Omental fat pad (tissue), 4 donors: ENCODE measurements at places on chromosomes 1 and 21. TPM values are rescaled to one million over a fixed set of nuclear protein-coding genes. Genes with fewer than 3 reads are reported as not detected.

C1orf50 gene
- 3.3 TPM for total RNA-seq

DNA sequence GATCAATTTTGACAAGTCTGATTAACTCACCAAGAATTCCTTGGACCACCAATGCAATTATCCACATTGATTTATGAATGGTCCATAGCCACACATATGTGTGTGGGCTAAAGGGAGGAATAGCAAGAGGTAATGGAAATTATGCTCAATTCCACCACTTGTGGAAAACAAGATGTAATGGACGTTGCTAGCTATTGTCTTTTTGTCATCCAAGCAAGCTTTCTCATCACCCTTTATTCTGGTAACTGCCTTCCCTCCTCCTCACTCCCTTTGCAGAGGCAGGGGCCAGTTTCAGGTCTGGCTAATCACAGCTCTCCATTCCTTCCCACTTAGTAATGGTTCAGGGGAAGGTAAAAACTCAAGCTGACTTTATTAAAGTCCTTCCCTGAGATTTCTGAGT is 24.7 kb upstream of the RAB3GAP2 start:
- DNase-seq: no peak

OR2AK2 gene
- total RNA-seq: not detected

CNIH3 gene
- total RNA-seq: 1.9 TPM

DNA sequence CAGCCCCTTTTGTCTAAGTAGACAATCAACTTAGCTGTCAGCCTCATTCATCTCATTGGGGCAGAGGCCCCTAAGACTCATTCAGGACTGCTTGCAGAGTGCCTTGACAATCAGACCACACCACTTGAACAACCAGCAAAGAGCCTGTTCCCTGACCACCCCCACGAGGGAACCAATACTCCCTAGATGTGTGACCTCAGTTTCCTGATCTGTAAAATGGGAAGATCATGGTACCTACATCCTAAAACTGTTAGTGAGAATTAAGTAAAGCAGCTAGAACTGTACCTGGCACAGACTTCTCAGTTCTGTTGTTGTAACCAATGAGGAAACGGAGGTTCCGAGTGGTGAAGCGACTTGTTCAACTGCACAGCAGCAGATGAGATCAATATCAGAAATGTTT is 298.5 kb downstream of the RRAGC start:
- DNase-seq: no peak

SPOCD1 gene
- total RNA-seq: 23.9 TPM

- no peak for DNase-seq
These were observed 276.3 kb upstream of the TMEM51 start for GRCh38 chr1:14877224-14877623.

GRCh38 chr21:34362136-34362444 is 1.7 kb upstream of the KCNE2 start:
- no peak for DNase-seq

KCNJ9 gene
- total RNA-seq: not detected

DNA sequence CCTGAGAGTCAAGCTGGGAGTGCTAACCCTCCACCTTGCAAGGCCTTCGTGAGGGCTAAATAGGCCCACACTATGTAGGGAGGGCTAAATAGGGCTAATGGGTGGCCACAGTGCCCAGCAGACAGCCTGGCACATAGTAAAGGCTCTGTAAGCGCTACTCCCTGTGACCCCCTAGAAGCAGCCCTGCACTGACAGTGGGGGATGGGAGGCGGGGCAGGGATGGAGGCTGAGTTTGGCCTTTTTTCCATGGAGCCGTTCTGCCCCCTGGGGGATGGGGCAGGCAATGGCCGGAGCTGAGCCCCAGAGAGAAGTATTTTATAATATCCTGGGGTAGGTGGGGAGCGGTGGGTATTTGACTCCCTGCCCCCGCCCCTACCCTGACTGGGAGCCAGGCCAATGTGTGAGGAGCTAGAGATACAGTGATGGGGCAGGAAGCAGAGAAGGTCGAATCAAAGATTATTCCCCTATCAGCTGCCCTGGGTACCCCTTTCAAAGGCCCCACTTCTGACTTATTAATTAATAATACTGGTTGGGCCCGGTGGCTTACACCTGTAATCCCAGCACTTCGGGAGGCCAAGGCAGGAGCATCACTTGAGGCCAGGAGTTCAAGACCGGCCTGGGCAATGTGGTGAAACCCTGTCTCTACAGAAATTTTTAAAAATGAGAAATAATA is 42.3 kb downstream of the LACTBL1 start:
- no peak for DNase-seq

HHIPL2 gene
- 0.31 TPM for total RNA-seq

PRDM16 gene
- 2.8 TPM for total RNA-seq

S100A12 gene
- 59.0 TPM for total RNA-seq

HENMT1 gene
- total RNA-seq: 2.8 TPM

DNA sequence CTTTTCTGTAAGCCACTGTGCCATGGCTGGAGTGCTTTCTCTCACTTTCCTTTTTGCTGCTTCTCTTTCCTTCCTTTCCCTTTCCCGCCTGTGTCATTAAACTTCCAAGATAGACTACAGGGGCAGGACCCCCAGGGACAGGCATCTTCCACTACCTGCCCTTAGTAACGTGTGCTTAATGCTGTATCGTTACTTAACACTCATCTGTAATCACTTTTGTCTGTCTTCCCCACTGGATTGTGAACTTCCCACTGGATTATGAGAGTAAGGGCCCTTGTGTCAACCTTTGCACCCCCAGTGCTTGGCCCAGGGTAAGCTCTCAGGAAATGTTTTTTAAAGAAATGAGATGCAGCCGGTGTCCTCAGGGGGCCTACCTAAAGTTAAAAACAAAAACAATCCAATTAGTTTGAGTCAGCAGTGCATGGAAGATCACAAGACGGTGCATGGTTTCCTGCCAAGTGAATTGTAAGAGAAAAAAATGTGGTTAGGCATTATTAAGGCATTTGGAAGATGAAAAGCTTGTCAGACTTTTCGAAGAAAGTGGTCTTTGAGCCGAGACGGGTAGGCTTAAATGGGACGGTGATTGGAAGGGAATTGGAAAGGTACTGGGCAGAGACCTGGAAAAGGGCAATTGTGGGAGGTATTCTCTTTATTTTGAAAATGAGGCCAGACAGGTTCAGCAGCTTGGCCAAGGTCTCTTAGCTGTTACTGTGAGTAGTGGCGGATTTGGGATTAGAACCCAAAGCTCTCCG is 958 bp downstream of the LYPLAL1 start:
- no peak for DNase-seq

DNA sequence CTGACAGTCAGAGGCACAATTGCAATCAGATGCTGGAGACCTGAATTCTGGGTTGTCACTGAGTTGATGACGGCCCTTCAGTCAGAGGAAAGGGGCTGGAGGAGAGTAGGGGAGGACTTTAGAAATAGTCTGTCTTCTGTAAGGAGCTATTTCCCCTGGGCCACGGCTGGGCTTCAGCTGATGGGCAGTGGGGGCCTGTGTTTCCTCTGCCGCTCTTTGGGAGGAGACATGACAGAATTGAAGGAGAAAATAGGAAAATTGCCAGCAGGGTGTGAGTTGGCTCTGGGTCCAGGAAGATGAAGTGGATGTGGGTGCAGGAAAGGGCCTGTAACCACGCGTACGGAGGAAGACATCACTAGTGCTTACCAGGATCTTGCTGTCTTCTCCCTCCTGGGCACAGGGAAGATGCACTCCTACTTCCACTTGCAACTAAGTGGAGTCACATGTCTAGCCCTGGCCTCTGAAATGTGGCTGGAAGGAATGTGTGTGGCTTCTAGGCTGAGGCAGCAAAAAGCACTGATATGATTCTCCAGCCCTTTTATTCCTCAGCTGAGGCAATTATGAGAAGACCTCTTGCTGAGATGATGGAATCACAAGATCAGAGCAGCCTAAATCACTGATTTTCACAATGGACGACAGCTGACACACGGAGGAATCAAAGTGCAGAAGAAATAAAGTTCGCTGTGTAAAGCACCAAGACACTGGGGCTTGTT is 250.0 kb downstream of the GRIK3 start:
- DNase-seq: no peak

DNA sequence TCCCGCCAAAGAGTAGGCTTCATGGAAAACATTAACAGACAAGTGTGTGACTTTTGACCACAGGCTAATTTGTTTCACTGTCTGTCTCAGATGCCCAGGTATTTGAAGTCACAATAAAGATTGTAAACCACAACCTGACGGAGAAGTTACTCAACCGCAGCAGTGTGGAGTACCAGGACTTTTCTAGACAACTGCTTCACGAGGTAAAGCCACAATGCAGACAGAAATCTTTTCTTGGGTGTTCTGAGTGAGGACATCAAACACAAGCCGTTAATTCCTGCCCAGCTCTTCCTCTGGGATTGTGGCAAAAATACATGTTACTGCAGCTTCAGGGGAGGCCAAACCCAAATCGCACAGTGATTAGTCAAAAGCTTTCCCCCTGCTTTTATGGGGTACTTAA is 31.0 kb downstream of the UMODL1 start:
- no peak for DNase-seq

DNA sequence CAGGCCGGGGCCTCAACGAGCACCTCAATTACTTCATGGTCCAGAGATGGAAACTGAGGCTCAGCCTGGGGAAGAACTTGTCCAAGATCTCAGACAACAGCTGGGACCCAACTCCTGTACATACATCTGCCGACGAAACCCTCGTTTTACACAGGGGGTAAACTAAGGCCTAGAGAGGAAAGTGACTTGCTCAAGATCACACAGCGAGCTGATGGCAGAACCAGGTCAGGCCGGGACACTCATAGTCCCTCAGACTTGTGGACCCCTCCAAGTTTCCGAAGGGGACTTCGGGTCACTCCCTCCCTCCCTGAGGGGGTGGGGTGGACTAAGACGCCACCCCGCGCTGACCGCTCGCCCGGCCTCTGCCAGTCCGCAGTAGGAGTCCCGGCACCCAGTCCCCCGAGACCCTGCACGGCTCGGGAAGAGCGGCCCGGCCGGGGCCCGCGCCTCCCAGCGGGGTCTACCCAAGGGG is 430 bp downstream of the WASF2 start:
- no peak for DNase-seq

- no peak for DNase-seq
These were observed 27.9 kb downstream of the OVAAL start for GRCh38 chr1:180586671-180587155.

DNA sequence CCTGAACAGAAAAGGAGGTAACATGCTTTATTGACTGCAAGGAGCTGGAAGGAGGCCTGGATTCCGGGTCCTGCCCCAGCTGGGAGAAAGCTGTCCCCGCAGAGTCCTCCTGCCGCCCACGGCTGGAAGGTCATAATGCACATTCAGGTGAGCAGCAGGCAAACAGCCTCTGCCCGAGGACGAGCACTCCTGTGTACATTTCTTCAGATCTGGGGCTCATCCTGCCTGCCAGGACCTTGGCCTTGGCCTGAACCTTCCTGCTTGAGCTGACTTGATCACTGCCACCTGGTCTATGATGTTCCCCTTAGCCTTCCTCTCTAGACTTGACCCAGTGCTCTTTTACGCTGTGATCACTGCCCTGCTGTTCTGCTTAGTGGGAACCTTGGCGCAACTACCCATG is 17.9 kb upstream of the ZNF436 start:
- no peak for DNase-seq

- no peak for DNase-seq
These were observed 1.1 kb downstream of the ADGRB2 start for GRCh38 chr1:31762726-31763670.

GRCh38 chr1:235558621-235559169 is 54.4 kb upstream of the B3GALNT2 start:
- no peak for DNase-seq

- DNase-seq: no peak
These were observed 426.3 kb upstream of the ADGRL2 start for GRCh38 chr1:81374481-81374880.

DNA sequence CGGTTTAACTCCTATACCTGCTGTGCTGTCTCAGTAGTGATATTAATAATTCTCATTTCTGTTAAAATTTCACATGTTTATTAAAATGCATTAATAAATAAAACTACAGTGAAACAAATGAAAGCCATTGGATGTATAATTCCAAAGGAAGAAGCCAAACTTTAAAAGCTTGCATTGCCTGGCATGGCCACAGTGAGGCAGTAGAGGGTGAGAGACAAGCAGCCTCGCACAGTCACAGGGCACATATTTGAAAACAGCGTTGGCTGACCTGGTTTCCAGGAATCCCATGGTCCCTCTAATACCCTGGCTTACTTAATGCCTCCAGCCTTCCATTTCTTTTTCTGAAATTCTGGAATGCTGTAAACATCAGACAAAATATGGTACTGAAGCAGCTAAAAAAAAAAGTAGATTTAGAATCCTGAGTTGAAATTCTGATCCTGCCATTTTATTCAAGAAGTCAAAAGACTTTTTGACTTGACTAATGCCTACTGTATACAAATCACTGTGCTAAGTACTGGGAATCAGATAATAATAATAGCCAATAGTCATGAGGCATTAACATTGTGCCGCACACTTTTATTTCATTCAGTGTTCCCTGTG is 6.7 kb upstream of the RNASEL start:
- DNase-seq: peak; percentile 71

FCRL2 gene
- total RNA-seq: not detected

DNA sequence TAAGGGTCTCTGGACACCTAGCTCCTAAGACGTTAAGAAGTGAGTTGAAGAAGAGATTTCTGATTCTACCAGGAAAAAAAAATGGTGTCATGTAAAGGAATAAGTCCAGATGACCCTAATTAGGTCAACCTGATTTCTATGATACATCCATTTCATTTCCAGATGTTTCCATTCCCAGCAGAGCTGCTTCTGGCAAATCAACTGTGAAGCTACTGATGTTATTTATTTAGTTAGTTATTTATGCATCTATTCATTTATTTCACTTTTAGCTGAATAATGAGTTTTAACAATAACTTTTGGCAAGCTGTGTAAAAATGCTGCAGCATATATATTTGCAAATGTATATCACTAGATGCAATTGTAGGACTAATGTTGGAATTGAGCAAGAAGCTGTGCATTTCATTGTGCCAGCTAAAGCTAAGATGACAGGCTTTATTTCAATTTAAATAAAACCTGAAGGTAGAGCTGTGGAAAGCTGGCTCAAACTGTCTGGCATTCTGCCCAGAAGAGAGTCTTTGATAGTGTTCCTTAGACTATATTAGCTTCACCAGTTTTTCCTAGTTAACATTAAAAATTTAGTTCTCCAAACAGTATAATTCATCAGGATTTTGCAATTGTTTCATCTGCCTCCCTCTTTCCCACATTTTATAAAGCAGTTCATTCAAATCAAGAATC is 1164.4 kb upstream of the ADGRL4 start:
- no peak for DNase-seq

DNA sequence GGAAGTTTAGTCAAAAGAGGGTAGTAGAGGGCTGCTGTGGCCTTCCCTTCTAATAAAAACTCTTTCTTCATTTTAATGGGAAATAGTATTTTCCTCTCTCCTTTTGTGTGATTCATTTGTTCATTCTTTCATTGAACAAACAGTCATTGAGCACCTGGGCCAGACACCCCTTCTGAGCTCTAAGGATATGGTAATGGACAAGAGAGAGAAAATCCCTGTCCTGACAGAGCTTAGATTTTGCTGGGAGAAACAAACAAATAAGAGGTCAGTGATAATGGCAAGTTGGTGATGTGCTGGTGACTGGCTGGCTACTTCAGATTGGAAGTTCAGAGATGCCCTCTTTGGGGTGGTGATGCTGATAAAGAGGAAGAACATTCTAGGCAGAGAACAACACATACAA is 59.3 kb downstream of the CDC14A start:
- no peak for DNase-seq

SSU72 gene
- total RNA-seq: 95.7 TPM
